ENCODE measurements at places on chromosomes 16 and 17. TPM values are rescaled to one million over a fixed set of nuclear protein-coding genes. Genes with fewer than 3 reads are reported as not detected.

- H3K27me3 ChIP-seq: peaks cover 15% of the 10 kb centered on the region
- no peaks in the 10 kb centered on the region for H3K4me1 ChIP-seq
- H3K4me3 ChIP-seq: no peak overlapping the region
- H3K27ac ChIP-seq: no peak overlapping the region
- DNase-seq: no peak
Measured at GRCh38 chr17:51617986-51618385, 357.6 kb downstream of the UTP18 start.

MEFV gene
- total RNA-seq: 0.09 TPM

GRCh38 chr16:23858542-23858941 lies 22.8 kb downstream of the PRKCB start:
- no peak for DNase-seq
- no peak overlapping the region for H3K4me3 ChIP-seq
- peaks cover 75% of the 10 kb centered on the region for H3K4me1 ChIP-seq
- no peaks in the 10 kb centered on the region for H3K27me3 ChIP-seq
- H3K36me3 ChIP-seq: peaks cover 13% of the 10 kb centered on the region

DNA sequence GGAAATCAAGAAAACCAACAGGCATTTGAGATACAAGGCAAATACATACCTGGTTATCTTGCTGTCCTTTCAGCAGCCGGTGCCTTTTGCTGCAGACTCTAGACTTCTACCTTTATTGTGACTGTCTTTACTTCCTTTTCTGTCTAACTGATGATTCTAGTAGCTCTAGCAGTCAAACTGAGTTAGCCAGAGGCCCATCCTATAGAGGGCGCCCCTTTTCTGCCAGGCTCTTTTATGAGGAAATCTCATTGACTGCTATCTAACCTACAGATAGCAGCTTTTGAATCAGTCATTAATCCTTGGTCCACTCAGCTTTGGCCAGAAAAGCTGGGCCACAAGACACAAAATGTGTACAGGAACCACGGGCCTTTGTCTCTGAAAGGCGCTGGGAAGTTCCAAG lies 87.5 kb upstream of the WSB1 start:
- peaks cover 7% of the 10 kb centered on the region for H3K4me1 ChIP-seq
- H3K4me3 ChIP-seq: no peak overlapping the region
- no peak for DNase-seq
- H3K27ac ChIP-seq: no peak overlapping the region
- peaks cover 8% of the 10 kb centered on the region for H3K27me3 ChIP-seq

DNA sequence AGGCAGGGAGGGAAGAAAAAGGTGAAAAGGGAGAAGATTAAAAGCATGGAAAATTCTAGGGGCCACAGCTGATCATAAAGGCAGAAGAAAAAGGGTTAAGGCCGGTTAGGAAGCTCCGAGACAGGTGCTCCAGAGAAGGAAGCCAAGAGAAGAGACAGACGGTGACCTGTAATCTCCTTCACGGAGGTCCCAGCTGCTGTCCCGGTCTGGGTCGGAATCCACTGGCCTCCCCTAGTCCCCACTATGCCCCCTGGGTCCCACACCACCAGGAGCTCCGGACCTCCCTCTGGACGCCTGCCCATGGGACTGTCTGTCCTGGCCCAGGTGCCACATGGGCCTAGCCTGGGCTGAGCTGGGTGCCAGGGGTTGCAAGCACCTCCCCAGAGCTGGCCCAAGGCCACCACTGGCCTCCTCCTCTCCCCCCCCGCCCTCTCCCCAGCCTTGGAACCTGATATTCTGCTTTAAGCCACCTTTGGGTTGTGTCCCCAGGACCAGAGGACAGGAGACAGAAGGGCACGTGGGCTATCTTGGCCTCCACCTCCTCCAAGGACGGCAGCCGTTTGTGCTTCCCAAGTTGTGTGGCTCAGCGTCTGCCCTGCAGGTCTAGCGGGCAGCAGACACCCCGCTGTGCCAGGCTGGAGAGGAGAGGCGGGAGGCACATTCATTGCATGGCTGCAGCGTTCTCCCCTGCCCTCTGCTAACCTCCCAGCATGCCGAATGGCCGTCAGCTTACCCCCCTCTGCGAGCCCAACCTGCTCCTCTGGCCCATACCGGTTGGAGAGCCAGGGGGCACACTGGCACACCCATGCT lies 102.4 kb downstream of the ENGASE start:
- no peaks in the 10 kb centered on the region for H3K36me3 ChIP-seq
- no peak overlapping the region for H3K4me3 ChIP-seq
- no peaks in the 10 kb centered on the region for H3K4me1 ChIP-seq
- DNase-seq: no peak
- peaks cover 8% of the 10 kb centered on the region for H3K27me3 ChIP-seq

DNA sequence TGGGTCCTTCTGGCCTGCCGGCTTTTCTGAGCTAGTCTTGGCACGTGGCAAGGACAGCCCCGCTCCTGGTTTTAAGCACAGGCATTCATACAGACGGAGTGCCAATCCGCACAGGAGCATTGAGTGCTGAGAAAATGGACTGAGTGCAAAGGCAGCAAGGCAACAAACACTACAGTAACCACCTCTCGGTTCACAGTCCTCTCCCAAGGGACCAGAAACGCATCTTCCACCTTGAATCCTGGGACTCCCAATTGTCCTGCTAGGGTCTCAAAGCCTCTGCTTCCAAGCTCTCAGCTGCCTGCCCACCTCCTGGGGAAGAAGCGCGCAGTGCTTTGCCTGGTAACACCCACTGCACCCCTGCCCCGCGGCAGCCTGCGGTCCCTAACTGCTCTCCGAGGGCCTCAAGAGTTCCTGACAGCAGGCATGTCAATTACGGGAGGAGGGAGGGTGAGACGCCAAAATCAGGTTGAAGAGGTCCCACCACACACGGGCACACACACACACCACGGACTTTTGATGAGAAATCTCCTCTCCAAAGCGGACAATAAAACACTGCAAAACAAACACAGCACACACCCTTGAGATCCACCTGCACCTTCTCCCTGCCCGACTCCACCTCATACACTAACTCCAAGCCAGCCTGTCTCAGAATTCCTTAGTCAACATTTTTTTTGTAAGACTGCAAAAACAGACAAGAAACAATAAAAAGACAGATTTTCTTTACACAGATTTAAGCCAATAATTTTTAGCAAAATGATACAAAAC lies 15.0 kb downstream of the SLC16A3 start:
- no peak overlapping the region for H3K4me3 ChIP-seq
- H3K4me1 ChIP-seq: peaks cover 36% of the 10 kb centered on the region
- no peak for DNase-seq
- no peaks in the 10 kb centered on the region for H3K27me3 ChIP-seq
- H3K27ac ChIP-seq: peak overlapping the region; percentile 66
- H3K36me3 ChIP-seq: peaks cover 40% of the 10 kb centered on the region

NOTUM gene
- total RNA-seq: not detected

DNA sequence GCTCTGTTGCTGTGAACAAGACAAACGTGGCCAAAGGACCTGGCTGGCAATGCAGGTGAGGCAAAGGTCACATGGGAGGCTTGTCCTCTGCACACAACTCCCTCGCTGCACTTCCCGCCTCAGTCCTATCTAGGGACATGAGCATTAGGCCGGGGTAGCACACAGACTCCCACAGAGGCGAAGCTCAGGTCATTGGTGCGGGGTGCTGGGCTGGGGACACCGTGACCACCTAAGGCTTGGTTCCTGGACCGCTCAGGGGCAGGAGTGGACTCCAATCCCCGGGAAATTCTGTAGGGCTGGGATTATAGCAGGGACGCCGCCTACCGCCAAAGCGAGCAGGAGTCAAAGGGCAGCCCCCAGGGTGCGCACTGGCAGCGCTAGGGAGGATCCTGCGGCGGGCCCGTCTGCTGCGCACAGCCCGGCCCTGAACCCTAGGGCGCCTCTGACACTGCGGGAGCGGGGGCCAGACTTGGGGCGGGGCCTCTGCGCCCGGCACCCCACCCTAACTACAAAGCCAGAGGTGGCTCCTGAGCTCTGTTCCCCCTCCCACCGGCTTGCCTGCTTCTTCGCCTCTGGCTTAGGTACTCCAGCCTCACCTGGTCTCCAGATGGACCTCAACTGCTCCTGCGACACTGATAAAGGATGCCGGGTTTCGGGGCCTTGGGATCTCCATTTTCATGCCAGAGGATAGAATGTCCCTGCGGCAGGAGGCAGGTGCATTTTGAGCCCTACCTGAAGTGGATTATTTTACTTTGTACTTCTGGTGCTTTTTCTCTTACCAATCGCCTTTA lies 3.9 kb upstream of the MT1B start:
- no peak overlapping the region for H3K27ac ChIP-seq
- DNase-seq: no peak
- peaks cover 11% of the 10 kb centered on the region for H3K4me1 ChIP-seq
- peaks cover 53% of the 10 kb centered on the region for H3K27me3 ChIP-seq
- H3K4me3 ChIP-seq: no peak overlapping the region

MT1H gene
- total RNA-seq: not detected

DNA sequence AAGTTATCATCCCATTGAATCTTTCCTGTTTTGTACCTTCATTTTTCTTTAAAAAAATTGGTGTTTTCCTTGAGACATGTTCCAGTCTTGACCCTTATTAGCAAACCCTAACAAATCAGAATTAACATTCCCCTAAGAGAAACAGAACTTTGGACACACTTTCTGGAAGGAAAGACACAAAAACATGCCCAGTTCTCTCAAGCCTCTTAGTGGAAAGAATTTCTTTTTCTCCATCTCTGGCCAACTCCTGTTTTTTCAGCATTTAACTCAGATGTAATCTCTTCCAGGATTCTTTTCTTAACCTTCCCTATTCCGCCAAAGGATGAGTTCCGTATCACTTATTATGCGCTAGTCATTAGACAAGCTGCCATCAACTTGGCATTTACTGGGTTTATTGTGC lies 23.9 kb upstream of the CDH8 start:
- H3K27me3 ChIP-seq: no peaks in the 10 kb centered on the region
- H3K27ac ChIP-seq: no peak overlapping the region
- DNase-seq: no peak
- no peaks in the 10 kb centered on the region for H3K4me1 ChIP-seq

AIPL1 gene
- total RNA-seq: not detected

DNA sequence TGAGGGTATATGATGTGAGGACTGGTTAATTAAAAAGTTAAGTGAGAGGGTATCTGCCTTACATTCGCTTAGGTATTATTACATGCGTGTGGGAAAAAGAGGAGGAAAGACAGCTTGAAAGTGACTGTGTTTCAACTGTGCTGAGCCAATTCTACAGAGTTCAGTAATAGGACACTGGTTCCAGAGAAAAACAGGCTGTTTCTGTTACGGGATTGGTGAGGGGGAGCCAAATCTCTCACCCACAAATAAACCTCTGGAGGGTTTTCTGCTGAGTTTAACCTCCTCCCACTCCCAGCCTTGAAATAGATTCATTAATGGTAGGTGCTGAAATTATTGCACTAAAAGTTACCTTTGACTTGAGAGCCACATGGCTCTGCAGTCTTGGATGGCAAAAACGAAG lies 3.9 kb upstream of the KRT26 start:
- no peaks in the 10 kb centered on the region for H3K36me3 ChIP-seq
- H3K4me1 ChIP-seq: no peaks in the 10 kb centered on the region
- no peak for DNase-seq
- peaks cover 76% of the 10 kb centered on the region for H3K27me3 ChIP-seq

DNA sequence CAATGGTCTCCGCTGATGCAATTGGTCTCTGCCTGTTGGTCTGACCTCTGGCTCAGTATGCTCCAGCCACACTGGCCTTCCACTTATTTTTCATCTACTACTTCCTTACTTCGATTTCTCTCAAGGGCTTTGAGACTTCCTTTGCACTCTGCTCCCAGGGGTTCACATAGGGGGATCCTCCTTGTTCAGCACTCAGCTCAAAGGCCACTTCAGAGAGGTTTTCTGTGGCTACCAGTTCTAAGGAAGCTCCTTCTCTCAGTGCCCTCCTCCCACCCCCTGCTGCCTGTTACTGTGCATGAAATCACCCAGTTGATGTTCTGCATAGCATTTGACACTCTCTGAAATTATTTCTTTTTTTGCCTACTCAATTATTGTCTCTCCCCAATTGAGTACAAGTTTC lies 476.4 kb downstream of the HS3ST3B1 start:
- H3K27ac ChIP-seq: no peak overlapping the region
- no peaks in the 10 kb centered on the region for H3K4me1 ChIP-seq
- H3K4me3 ChIP-seq: no peak overlapping the region
- H3K36me3 ChIP-seq: no peaks in the 10 kb centered on the region

OR1F1 gene
- not detected for total RNA-seq

DNA sequence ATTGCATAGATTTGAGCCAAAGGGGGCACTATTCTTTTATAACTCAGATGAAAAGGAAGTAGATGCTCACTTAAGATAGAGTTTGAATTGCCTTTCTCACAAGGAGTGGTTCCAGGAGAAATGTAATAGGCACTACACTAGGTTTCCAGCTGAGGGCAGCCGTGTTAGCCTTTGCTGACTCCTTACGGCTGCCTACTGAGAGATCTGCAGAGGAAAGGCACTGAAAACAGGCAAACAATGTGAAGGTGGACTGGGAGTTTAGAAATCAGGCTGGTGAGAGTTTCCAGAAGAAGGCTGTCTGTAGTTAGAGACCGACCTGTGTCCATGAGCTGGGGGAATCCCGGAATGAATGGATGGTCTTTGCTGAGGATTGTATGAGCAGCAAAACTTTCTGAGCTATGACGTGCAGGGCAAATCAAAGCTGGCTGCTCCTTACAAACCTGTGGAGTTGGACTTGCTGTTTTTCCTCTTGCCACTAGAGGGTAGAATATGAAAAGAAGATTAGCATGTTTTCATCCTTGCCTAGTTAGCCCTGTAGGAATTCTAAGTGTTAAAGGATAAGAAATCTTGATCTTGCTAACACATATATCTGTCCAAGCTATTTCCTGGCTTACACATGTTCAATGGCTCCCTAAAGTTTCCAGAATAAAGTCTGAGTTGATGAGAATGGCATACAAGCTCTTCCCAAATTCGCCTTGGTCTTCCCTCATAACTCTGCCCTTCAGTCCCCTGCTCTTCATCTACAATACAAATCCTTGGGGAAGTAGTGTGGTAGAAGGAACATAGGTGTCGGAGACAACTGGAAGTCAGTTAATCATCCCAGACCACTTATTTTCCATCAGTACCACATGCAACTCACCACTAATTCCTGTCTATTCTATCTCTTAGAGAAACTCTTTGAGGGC lies 20.1 kb upstream of the TAOK1 start:
- H3K27me3 ChIP-seq: no peaks in the 10 kb centered on the region
- H3K36me3 ChIP-seq: no peaks in the 10 kb centered on the region
- H3K4me1 ChIP-seq: no peaks in the 10 kb centered on the region
- H3K4me3 ChIP-seq: no peak overlapping the region

GRCh38 chr17:28433721-28434120 lies 27.7 kb upstream of the SLC46A1 start:
- H3K27ac ChIP-seq: no peak overlapping the region
- H3K36me3 ChIP-seq: no peaks in the 10 kb centered on the region
- H3K4me3 ChIP-seq: no peak overlapping the region
- no peak for DNase-seq

DNA sequence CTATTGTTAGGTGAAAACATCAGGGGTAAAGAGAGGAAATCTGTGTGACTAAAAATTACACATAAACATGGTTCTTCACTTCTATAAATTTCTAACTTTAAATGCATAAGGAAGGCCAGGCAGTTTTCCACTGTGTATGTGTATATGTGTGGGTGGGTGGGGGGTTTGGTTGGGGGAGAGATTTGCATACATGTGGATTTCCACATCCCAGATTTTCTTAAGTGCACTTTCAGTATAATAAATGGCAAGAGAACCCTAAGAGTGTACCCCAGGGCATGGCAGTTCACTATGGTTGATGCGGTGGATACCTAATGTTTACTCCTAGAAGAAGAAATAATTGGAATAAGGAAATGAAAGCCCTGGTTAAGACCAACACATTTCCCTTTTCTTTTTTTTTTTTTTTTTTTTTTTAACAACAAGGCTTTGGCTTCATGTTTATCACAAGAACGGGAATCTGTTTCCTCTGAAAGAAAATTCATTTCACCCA lies 451.8 kb upstream of the CCL2 start:
- no peak overlapping the region for H3K27ac ChIP-seq
- no peak overlapping the region for H3K4me3 ChIP-seq
- peaks cover 11% of the 10 kb centered on the region for H3K27me3 ChIP-seq
- H3K4me1 ChIP-seq: no peaks in the 10 kb centered on the region
- H3K36me3 ChIP-seq: no peaks in the 10 kb centered on the region

ABCA9 gene
- total RNA-seq: not detected

Measured in activated CD8-positive, alpha-beta memory T cell treated with anti-CD3 and anti-CD28 coated beads, Interleukin-2, amount 10 ng/mL, durations not matched to agents 7 days and 5 days (primary cell).